ENCODE measurements at places on chromosomes 12 and 14. TPM values are rescaled to one million over a fixed set of nuclear protein-coding genes. Genes with fewer than 3 reads are reported as not detected.

DPPA3 gene
- not detected for total RNA-seq

ZNF410 gene
- 103 TPM for total RNA-seq

SLC35F4 gene
- 0.12 TPM for total RNA-seq

FAM90A1 gene
- total RNA-seq: 0.11 TPM

SLC2A14 gene
- total RNA-seq: 0.11 TPM

EFS gene
- total RNA-seq: 5.5 TPM

POLE2 gene
- 12.5 TPM for total RNA-seq

KRT1 gene
- total RNA-seq: not detected

DAO gene
- not detected for total RNA-seq

SPTB gene
- under 0.01 TPM for total RNA-seq

KCNC2 gene
- 0.50 TPM for total RNA-seq

MIP gene
- total RNA-seq: not detected

RPL10L gene
- total RNA-seq: not detected

KRT82 gene
- not detected for total RNA-seq

Data from uterine smooth muscle cell (primary cell).